ENCODE measurements at places on chromosomes 3 and 15.

DNA sequence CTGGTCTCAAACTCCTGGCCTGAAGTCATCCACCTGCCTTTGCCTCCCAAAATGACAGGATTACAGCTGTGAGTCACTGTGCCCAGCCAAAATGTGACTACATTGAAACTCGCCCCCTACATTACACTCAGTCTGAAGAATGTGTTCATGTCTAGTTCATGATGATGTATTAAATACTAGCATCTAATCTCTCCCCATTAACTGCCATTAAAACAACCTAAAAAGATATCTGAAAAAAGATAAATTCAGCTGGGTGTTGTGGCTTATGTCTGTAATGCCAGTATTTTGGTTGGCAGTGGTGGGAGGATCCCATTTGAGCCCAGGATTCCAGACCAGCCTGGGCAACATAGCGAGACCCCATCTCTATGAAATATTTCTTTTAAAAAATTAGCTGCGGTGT, 159.4 kb downstream of the PCCB start:
- DNase-seq: no peak

GRCh38 chr3:112170046-112170445, 37.0 kb upstream of the GCSAM start:
- DNase-seq: no peak

- DNase-seq: no peak
Observed at GRCh38 chr3:24222165-24222805, 272.4 kb downstream of the THRB start.

DNA sequence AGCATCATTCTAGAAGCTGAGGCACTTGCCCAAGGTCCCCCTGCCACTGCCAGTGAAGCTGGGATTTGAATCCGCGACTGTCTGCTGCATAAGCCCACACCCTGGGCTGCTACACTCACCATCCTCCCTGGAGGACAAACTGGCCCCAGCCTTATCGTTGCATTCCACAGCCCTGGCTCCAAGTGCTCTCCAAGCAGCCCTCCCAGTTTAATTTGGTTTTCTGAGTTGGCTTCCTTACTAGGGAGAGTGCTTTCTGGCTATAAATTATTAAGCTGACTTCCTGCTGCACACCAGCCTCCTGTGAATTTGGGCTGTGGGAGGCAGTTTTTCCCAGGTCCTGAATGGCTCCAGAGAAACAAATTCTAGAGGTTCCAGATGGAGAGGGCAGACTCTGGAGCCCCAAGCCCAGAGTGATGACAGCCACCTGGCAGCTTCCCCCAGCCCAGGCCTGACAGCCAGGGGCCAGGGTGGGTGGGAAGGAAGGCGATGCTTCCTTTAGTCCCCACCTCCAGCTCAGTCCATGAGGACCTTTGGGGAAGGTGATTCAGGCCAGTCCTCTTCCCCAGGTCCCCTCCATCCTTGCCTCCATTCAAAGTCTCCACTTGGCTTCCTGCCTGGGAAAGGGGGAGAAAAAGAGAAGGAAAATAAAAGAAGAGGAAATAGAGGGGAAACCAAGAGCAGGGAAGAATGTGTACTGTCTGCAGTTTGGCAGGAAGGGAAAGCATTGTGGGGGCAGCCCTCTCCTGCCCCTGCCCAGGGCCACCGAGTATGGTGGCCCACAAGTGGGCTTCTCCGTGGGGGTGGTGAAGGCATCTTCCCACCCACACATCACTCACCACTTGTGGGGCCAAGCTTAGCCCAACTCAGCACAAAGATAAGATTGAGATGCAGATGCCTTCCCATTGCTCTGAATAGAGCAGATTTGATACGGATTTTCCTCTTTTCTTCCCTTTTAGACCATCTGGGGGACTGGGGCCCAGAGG, 69.6 kb downstream of the SEMA5B start:
- DNase-seq: peak; percentile 32

DNA sequence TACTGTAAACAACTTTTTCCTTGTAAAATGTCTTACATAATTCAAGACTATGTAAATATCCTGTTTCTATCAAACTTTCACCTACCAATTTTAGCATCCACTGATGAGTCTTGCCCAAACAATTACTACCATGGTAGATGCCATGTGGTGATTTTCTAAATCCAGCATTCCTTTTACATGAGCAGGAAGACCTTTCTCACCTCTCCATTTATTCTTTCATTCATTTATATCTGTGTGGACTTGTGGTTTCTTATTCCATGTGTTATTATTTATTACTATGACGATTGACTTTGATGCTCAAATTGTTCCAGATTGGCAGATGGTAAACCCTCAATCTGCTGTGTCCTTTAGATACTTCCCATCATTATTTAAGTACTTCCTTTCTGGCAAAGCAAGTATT, 62.4 kb downstream of the IFT57 start:
- peak; percentile 75 for DNase-seq

DNA sequence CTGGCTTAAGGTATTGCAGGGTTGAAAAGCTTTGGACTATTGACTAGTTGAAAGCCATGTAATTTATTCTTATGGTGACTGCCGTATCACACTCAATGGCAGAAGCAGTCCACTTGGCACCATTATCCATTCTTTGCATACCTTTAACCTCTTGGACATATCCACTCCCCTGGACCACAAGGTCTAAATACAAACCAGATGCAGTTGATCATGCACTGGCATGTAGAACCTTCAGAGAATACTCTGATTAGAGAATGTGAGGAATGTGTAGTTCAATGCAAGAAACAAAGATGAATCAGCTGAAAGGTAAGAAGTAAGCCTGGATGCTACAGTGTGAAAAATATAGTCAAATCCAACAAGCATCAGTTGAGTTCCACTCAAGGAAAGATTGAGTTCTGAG, 93.1 kb downstream of the FRMD5 start:
- peak; percentile 72 for DNase-seq

- peak; percentile 6 for DNase-seq
Observed at GRCh38 chr3:20096135-20096685, 56.0 kb downstream of the KAT2B start.

DNA sequence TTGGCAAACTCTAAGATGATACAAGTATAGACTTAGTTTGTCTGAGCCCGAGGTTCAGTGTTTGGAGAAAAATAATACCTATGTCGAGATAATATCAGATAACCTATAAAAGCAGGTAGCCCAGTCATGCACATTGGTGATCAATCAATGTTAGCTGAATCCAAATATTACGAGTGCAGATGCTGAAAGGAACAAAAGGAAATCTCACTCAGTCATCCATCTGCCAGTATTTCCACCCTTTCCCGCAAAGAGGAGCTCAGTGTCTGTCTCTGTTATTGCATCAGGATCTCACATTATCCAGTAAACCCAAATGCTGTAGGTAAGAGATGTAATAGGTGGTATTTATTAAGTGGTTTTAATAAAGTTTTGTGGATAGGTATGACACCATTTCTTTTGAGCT, 251.2 kb upstream of the CTDSPL start:
- no peak for DNase-seq

- peak; percentile 84 for DNase-seq
Observed at GRCh38 chr3:172673210-172673679, 37.6 kb downstream of the NCEH1 start.

- DNase-seq: no peak
Observed at GRCh38 chr3:81790117-81790516, 28.7 kb upstream of the GBE1 start.

DNA sequence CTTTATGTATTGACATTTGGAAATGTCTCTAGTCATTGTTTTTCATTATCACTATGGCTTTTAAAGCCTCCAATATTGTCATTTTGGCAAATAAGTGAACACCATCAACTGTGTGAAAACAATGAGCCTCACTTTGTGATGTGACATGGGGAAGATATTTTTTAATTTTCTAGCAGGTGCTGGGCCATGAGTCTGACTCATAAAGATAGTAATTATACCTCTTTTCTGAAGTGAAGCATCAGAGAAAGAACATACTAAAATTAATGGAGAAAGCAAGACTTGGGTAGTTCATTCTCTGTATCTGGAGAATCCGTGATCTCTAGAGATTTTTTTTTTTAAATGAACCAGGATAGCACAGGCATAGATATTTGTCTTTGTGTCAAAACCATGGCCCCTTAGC, 100.8 kb downstream of the CCNL1 start:
- DNase-seq: no peak

DNA sequence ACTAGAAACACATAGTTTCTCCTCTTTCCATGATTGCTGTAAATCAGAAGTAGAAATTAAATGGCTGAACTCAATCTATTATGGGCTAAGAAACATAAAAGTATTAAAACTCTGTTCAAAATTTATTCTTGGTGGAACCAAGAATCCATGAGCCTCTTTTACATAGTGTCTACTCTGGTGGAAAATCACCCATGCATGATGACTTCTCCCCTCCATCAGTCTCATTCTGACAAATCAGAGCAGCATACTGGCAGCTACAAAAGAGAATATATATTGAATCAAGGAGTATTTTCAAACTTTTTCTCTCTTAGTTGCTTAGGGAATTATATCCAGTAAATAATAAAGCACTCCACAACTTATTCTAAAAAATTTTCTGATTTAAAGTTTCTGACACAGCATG, 536.9 kb upstream of the CCDC54 start:
- no peak for DNase-seq

DNA sequence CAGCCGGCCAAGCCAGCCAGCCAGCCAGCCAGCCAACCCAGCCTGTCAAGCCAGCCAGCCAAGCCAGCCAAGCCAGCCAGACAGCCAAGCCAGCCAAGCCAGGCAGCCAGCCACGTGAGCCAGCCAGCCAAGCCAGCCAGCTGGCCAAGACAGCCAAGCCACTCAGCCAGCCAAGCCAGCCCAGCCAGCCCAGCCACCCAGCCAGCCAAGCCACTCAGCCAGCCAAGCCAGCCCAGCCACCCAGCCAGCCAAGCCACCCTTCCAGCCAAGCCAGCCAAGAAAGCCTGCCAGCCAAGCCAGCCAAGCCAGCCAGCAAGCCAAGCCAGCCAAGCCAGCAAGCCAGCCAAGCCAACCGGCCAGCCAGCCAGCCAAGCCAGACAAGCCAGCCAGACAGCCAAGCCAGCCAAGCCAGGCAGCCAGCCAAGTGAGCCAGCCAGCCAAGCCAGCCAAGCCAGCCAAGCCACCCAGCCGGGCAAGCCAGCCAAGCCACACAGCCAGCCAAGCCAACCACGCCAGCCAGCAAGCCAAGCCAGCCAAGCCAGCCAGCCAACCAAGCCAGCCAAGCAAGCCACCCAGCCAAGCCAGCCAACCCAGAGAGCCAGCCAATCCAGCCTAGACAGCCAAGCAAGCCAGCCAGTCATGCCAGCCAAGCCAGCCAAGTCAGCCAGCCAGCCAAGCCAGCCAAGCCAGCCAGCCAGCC, 199.5 kb downstream of the GOLGA6L6 start:
- no peak for DNase-seq

DNA sequence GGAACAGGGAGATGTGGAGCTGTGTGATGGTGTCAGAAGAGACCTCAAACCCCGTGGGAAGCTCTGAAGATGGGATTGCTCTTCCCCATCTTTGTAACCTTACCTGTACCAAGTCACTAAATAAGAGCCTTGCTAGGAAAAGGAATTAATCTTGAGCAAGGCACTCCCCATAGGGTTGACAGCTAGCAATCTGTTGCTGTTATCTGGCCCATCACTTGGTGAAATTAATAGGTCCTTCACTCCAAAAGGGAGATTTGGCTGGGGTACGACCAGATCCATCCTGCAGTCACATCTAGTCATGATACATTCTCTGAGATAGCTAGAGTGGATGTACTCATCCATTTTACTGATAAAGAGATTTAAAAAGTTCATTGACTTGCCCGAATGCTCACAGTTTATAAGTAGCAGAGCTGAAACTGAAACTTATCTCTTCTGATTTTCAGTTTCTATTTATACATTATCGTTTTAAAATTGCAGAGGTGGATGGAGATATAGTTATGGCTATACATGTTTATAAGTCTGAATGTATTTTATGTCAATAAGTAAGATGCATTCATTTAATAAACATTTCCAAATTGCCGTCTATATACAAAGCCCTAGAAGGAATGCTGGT, 299.1 kb upstream of the MCTP2 start:
- DNase-seq: no peak

DNA sequence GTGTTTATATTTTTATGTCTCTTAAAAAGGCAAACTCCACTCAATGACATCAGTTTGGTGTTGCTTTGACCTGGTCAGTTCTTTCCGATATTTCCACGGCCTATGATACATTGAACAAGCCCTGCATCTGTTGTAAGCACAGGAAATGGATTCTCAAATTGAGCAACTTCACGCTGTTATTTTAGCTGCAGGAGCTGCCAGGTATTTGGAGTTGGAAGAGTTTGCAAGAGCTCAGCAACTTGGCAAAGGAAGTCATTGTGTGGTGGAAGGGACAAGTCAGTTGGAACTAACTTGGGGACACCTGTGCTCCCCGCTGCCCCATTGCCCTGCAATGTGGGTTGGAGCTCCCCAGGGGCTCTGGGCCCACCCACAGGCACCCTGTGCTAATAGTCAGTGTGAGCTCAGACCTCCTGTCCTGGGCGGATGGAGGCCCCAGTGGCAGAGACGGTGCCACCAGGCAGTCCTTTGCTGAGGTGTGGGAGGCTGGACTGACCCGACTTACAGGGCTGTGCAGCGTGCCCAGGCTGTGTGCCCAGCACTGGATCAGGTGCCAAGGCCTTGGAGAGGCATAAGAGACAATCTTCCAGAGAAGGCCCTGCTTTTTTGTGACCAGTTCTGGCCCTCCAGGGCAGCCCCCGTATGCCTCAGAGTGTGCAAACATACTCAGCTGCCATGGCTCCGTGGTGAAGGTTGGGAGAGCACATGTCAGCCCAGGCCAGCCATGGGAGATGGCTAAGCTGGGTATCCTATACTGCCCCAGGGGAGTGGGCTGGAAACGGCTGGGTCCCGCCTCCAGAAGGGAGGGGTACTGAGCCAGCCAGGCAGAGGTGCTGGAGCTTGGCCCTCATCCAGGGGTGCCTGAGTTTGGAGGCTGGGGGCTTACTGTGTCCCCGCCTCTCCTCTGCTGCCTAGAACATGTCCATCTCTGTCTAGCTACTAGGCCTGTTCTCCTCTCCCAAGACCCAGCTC, 43.5 kb downstream of the KY start:
- peak; percentile 37 for DNase-seq

- no peak for DNase-seq
Observed at GRCh38 chr3:18481946-18482548, 56.9 kb upstream of the SATB1 start.

DNA sequence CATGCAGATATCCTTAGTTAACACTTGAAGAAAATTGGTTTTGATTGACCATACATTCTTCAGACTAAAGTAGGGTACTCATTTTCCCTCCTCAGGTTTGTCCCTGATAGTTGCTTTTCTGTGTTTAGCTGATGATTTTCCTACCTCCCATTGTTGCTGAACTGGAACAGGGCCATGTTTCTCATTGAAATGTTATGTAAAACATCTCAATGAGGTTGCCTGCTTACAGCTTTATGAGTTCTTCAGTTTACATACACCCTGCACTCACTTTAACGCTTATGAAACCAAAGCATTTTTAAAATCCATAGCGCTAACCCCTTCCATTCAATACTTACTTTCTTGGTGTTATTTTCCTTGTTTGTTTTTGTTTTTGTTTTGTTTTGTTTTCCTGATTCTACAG, 61.9 kb downstream of the HMG20A start:
- peak; percentile 77 for DNase-seq

Measured in fibroblast of mammary gland (primary cell).